Hepatocyte (in vitro differentiated cells): ENCODE measurements at places on chromosomes 2 and 18. TPM values are rescaled to one million over a fixed set of nuclear protein-coding genes. Genes with fewer than 3 reads are reported as not detected.

NEURL3 gene
- total RNA-seq, result 6.2 and 8.1 TPM in 2 replicates

RNF152 gene
- total RNA-seq, result 18.3 and 21.1 TPM in 2 replicates

COBLL1 gene
- total RNA-seq, result 146 TPM in 2 replicates

ADRA2B gene
- total RNA-seq, result 0.56 and 0.87 TPM in 2 replicates
